Activated naive CD4-positive, alpha-beta T cell treated with anti-CD3 and anti-CD28 coated beads, Interleukin-2, amount 50 U/mL, for 16 hours (primary cell): ENCODE measurements at places on chromosomes 12 and 14.

GRCh38 chr12:67919406-67919805 is 69.8 kb upstream of the IFNG-AS1 start:
- DNase-seq: no peak

DNA sequence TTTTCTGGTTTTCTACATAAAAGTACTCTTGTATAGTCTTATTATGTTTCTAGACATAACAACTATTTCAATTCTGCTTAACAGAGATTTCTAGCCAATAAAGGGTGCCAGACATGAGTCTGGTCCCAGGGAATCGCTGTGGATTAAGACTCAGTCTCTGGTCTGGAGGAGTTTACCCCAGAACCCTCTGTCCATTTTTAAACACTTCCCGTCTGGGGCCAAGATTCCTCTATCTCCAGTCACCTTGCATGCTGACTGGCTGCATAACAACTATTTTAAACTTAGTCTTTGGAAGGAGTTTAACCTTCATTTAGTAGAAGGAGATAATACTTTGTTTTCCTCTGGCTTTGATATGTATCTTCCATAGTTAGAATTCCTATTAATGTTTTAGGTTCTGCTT is 163.1 kb upstream of the IFNG-AS1 start:
- DNase-seq: no peak

DNA sequence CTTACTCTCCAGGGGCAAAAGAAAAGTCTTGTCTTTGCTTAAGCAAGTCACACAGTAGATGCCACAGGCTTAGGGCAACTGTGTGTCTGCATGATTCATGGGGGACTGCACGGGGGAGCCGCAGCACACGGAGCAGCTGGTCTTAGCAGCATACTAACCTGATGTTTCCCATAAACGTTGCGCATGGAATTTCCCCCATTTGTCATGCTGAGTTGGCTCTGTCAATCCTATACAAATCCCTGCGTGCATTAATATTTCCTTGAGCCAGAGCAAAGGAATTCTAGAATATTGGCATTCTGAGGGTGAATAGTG is 71.2 kb downstream of the SAMD4A start:
- DNase-seq: no peak

- DNase-seq: no peak
Measured at GRCh38 chr12:64323476-64324225, 66.9 kb downstream of the C12orf56 start.

GRCh38 chr12:113793250-113793649 is 172.9 kb downstream of the RBM19 start:
- DNase-seq: no peak
